ENCODE measurements at places on chromosomes 7 and 10.
A peak's percentile ranks its signal among the peaks of the same experiment; 100 is the strongest.

DNA sequence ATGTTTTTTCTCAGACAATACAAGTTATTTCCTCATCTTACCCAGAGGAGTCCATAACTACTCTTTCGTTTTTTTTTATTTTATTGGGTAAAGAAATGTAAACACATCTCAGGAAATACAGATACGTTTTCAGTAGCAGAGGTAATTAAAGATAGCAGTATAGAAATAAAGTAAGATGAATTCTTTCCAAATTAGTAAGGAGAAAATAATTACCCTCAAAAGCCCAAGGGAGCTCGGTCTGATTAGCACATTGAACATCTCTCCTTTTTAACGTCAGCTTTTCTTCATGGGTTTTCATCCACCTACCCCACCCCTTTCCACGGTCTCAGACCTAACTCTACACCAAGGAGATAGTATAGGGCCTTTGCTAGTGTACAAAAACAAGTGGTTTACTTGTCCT lies 294.2 kb downstream of the GRID1 start:
- no peak for DNase-seq

DNA sequence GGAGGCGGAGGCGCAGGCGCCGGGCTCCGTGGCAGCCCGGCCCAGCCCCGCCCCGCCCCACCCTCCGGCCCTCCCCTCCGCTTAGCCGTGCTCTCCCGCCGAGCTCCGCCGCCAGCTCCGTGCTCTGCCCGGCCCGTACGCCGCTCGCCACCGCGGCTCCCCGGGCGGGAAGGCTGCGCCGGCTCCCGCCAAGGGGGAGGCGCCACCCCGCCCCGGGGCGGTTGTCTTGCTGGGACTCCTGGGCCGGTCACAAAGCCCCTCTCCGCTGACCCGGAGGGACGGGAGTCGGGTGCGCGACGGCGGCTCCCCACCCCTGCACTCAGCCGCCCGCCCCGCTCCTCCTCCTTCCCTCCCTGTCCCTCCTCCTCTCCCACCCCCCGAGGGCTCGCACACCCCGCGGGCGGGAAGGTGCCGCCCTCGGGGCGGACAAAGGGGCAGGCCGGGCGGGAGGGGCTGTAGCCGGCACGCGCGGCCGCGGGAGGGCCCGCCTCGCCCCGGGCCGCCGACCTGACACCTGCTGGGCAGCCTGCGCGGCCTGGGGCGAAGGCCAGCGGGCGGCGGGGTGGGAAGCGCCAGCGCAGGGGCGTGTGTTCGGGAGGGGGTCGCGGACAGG lies 11.5 kb upstream of the SP8 start:
- DNase-seq = peak; percentile 86

DNA sequence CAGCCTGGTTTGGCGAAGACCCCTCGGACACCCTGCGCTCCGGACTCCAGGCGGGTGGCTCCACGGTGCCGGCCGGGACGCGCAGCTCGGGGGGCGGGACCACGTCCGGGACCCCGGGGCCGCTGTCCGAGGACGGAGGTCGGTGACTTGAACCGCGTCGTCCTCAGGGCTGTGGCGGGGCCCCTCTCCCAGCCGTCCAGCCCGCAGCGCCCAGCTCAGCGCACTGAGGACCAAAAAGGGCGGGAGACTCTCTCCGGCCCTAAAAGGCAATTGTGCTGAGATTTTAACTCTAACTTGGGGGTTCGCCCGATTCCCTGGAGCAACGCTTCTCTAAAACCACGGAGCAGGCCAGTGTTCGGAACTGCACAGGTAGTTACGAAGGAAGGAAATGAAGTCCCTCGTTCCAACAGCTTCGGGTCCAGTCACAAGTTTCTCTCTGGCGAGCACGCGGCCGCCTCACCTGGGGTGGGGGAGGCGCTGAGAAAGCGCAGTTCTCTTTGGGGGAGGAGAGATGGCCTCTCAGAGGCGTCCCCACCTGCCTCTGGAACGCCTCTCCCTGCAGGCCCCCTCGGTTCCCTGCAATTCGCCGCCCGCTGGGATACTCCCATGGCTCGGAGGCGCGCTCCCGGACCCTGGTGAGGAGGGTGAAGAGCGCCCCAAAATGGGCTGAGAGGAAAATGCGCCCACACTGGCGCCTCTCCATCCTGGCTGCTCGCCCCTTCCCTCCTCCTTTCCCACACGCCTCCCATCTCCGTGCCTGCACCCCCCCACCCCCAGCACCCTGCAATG lies 352.7 kb downstream of the DNAJB6 start:
- no peak for DNase-seq

DNA sequence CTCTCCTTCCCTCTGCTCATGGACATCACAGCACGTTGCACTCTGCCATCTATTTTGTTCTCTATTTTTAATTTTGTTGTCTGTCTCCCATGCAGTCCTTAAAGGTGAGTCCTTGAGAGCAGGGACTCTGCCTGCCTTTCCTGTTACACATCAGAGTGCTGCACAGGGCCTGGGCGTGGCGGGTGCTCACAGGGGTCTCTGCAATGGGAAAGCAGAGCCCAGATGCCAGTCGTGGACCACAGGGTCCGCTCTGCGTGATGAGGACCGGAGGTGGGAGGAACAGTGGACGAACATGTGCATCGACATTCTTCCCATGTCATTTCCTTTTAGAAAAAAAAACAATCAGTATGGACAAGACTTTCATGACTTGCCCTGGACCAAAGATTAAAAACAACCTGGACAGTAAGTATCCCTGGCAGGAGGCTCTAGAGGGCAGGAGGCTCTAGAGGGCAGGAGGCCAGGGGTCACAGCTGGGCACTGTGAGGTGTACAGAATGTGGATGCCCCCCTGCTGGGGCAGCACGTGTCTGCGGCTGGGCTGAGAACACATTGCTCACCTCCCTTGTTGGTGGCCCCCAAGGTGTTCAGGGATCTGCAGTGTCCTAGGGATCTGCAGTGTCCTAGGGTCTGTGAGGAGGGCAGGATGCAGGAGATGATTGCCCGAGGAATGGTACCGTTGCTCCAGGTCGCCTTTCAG lies 29.6 kb upstream of the ZNF488 start:
- DNase-seq = no peak

DNA sequence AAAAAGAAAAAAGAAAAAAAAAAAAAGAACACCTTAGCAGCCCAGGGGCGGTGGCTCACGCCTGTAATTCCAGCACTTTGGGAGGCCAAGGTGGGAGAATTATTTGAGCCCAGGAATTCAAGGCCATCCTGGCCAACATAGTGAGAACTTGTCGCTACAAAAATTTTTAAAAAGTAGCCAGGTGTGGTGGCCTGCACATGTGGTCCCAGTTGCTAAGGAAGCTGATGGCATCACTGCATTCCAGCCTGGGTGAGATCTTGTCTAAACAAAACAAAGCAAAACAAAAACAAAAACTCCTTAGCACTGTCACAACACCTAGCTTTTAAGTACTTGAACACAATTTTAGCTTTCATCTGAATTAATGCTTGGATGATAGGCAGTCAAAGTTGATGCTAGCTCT lies 86.3 kb upstream of the MKLN1 start:
- DNase-seq = no peak

DNA sequence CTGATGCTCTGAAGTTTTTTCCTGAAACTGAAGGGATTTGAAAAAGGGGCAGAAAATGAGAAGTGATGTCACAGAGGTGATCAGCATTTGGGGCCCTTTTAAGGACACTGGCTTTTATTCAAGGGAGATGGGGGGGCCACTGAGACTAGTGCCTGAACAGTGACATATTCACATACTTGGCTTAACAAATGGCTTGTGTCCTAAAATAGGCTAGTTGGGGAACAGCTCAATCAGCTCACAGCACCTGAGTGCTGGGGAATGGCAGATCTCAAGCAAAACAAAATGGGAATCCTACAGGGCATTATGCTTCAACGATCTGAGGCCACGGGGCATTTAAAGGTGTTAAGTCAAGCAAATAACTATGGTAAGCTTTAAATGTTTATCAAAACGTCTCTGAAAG lies 90.1 kb downstream of the UBE2H start:
- DNase-seq = no peak

- DNase-seq = no peak
Observed at GRCh38 chr10:75497997-75498883, 66.8 kb downstream of the LRMDA start.

DNA sequence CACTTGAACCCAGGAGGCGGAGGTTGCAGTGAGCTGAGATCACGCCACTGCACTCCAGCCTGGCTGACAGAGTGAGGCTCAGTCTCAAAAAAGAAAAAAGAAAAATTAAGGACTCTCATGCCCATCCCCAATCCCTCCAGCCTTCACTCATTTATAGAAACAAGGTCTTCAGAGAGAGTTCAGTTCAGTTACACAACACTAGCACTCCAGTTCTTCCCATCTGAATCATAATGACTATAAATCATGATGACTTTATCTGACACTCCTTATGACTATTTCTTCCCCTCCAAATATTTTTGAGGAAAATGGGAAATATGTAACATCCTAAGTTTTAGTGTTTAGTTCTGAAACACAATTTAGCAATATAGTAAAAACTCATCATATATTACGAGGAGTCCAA lies 107.4 kb upstream of the LSM8 start:
- DNase-seq = no peak

GRCh38 chr7:67452516-67453026 lies 455.9 kb downstream of the TYW1 start:
- DNase-seq = no peak
